ENCODE measurements at places on chromosomes 2 and 18.

DNA sequence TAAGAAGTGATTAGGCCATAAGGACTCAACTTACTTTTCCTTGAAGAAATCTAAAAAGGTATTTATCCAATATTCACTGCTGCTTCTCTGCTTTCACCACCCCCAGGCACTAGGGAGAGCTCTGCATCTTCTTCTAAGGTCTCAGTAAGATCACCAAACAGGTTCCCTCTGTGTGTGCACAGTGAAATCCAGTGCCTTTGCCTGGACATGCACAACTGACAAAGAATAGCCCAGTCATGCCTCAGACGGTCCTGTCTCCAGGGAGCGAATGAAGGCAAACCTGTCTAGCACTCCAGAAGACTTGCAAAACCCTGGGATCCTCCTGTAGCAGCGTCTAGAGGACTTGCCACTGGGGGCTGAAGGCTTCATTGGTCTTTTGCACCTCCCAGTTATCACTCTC is 344.5 kb upstream of the LRATD1 start:
- no peak overlapping the region for H3K27ac ChIP-seq
- H3K36me3 ChIP-seq = no peaks in the 10 kb centered on the region
- no peaks in the 10 kb centered on the region for H3K4me1 ChIP-seq
- DNase-seq = no peak
- H3K27me3 ChIP-seq = no peaks in the 10 kb centered on the region

DNA sequence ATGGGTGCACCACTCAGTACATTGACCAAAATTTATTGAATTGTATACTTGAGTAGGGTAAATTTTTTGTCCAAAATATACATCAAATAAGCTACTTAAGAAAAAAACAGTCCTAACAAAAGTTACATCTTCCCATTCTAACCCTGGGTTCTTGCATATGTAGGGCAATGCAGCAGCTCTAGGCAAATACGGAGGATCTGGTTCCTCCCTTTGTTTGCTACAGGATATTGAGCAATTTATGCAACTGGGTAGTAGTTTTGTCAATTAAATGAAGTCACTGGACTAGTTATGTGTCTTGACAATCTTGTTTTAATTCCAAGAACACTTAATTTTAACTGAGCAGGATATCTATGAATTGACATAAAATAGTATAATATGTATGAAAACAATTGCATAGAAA is 1507.2 kb upstream of the PIK3C3 start:
- no peaks in the 10 kb centered on the region for H3K27me3 ChIP-seq
- no peaks in the 10 kb centered on the region for H3K36me3 ChIP-seq
- no peaks in the 10 kb centered on the region for H3K4me1 ChIP-seq
- H3K27ac ChIP-seq = no peak overlapping the region

- H3K36me3 ChIP-seq = no peaks in the 10 kb centered on the region
- no peak overlapping the region for H3K4me3 ChIP-seq
- H3K27me3 ChIP-seq = no peaks in the 10 kb centered on the region
- DNase-seq = no peak
- no peaks in the 10 kb centered on the region for H3K4me1 ChIP-seq
Measured at GRCh38 chr18:52395146-52395852, 55.3 kb downstream of the DCC start.

GRCh38 chr2:187051350-187051749 is 202.4 kb upstream of the ZSWIM2 start:
- H3K27ac ChIP-seq = no peak overlapping the region
- DNase-seq = no peak
- no peaks in the 10 kb centered on the region for H3K36me3 ChIP-seq

DNA sequence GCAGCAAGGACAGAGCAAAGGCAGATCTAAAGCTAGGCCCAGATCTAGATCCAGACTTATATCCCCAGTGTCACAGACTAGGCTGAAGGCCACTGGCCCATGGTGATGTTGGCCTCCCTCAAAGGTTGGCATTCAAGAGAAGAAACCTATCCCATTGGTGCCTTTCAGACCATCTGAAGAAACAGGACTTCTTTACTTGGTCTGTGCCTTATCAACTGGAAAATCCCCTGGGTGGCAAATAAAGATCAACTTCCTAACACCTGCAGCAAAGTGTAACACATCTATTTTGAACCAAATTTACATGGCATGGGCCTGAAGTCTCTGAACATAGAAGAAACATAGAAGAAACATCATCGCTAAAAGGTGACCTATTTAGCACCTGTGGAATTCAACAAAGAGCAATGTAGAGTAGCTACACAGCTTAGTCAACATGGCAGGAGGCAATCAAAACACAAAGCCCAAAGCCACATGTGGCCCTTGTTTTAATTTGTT is 35.8 kb downstream of the METTL4 start:
- H3K27ac ChIP-seq = no peak overlapping the region
- H3K36me3 ChIP-seq = peaks cover 23% of the 10 kb centered on the region
- H3K4me1 ChIP-seq = no peaks in the 10 kb centered on the region
- H3K4me3 ChIP-seq = no peak overlapping the region

DNA sequence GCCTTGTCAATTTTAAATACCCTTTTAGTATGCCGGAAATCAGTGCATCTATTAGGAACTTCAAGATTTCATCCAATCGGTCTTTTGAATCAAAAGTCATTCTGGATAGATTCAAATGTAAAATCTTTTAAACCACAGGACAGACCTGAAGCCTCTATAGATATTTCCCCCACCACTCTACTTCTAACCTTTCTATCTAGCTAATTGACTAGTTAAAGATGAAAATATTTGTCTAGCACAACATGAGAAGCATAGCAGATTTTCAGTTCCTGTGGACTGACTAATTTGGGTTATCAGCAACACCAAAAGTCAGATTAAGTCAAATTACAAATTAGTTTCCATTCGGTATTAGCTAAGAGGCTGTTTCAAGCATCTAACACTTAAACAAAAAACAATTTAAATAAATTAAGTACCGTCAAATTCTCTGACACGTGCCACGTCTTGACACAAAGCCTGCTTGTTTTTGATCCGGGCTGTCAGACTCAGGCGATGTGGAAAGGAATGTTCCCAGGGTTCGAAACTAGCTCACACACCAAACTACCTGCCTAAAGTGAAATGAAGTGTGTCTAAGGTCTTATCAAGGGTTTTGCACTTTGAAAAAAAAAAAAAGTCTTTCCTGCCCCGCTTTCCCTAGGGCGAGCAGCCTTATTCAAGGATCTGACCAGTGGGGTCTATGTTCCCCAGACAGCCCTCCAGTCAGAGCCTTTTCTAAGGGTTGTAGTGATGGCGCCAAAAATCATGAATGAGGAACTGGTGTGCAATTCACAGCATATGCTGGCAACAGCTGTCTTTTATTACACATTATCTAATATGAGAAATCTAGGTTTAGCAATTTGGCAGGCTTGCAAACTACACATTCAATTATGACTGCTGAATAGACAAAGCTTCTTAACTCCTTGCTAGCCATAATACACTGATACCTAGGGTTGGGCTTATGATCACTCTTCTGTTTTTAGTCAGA is 4.7 kb downstream of the CYTIP start:
- H3K4me3 ChIP-seq = peak overlapping the region; percentile 98
- H3K27ac ChIP-seq = peak overlapping the region; percentile 99
- peaks cover 50% of the 10 kb centered on the region for H3K4me1 ChIP-seq
- no peaks in the 10 kb centered on the region for H3K27me3 ChIP-seq

- no peaks in the 10 kb centered on the region for H3K4me1 ChIP-seq
- no peaks in the 10 kb centered on the region for H3K36me3 ChIP-seq
- no peaks in the 10 kb centered on the region for H3K27me3 ChIP-seq
- DNase-seq = no peak
- no peak overlapping the region for H3K4me3 ChIP-seq
- H3K27ac ChIP-seq = no peak overlapping the region
Measured at GRCh38 chr2:223036790-223037444, 15.1 kb upstream of the KCNE4 start.

GRCh38 chr2:16322308-16323125 is 343.1 kb downstream of the CYRIA start:
- peaks cover 2% of the 10 kb centered on the region for H3K27me3 ChIP-seq
- no peaks in the 10 kb centered on the region for H3K4me1 ChIP-seq
- H3K27ac ChIP-seq = no peak overlapping the region
- no peak for DNase-seq
- H3K36me3 ChIP-seq = no peaks in the 10 kb centered on the region

GRCh38 chr18:52484977-52485376 is 145.0 kb downstream of the DCC start:
- no peaks in the 10 kb centered on the region for H3K4me1 ChIP-seq
- DNase-seq = no peak
- no peak overlapping the region for H3K27ac ChIP-seq
- H3K27me3 ChIP-seq = no peaks in the 10 kb centered on the region
- no peaks in the 10 kb centered on the region for H3K36me3 ChIP-seq
- H3K4me3 ChIP-seq = no peak overlapping the region

DNA sequence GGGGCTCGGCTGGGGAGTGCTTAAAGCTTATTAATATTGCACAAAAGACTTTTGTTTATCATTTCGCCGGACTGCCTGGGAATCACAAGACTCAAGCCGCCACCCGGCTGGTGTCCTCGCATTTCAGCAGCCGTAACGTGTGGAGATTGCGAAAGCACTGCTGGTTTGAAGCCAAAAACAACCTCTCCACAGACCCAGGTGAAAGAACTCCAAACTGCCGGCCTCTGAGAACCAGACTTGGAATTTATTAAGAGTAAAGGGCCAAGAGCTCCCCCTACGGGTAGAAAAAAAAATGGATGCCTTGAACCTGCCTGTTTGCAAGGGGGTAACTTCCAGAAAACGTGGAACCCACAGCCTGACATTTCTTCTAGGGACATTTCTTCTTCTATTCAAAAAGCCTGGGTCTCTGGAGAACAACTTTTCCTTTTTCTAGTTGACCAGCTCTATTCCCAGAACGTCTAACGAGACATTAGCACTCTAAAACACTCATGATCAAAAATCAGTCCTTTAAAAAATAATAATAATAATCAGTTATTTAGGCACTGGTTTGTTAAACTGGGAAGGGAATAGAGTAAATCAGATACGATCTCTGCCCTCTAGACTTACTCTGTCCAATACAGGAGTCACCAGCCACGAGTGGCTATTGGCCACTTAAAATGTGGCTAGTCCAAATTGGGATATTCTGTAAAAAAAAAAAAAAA is 216.3 kb downstream of the C1D start:
- DNase-seq = peak; percentile 2
- no peak overlapping the region for H3K27ac ChIP-seq
- H3K4me3 ChIP-seq = no peak overlapping the region
- H3K27me3 ChIP-seq = peaks cover 5% of the 10 kb centered on the region

- no peak for DNase-seq
- H3K27me3 ChIP-seq = no peaks in the 10 kb centered on the region
- no peak overlapping the region for H3K4me3 ChIP-seq
- peaks cover 50% of the 10 kb centered on the region for H3K4me1 ChIP-seq
- peaks cover 7% of the 10 kb centered on the region for H3K36me3 ChIP-seq
- H3K27ac ChIP-seq = peak overlapping the region; percentile 49
Measured at GRCh38 chr2:181104512-181105115, 124.2 kb downstream of the UBE2E3 start.

GRCh38 chr18:37568671-37569070 is 3.1 kb upstream of the CELF4 start:
- no peaks in the 10 kb centered on the region for H3K4me1 ChIP-seq
- no peak overlapping the region for H3K4me3 ChIP-seq
- no peak overlapping the region for H3K27ac ChIP-seq
- DNase-seq = no peak

GRCh38 chr2:102103992-102104871 is 38.3 kb upstream of the IL1R1 start:
- DNase-seq = peak; percentile 22
- H3K27me3 ChIP-seq = peaks cover 17% of the 10 kb centered on the region
- peak overlapping the region; percentile 72 for H3K4me3 ChIP-seq
- peaks cover 24% of the 10 kb centered on the region for H3K4me1 ChIP-seq

GRCh38 chr18:35968278-35968880 is 4.1 kb upstream of the RMP24 start:
- H3K27me3 ChIP-seq = no peaks in the 10 kb centered on the region
- peaks cover 6% of the 10 kb centered on the region for H3K36me3 ChIP-seq
- peaks cover 40% of the 10 kb centered on the region for H3K4me1 ChIP-seq
- no peak for DNase-seq

DNA sequence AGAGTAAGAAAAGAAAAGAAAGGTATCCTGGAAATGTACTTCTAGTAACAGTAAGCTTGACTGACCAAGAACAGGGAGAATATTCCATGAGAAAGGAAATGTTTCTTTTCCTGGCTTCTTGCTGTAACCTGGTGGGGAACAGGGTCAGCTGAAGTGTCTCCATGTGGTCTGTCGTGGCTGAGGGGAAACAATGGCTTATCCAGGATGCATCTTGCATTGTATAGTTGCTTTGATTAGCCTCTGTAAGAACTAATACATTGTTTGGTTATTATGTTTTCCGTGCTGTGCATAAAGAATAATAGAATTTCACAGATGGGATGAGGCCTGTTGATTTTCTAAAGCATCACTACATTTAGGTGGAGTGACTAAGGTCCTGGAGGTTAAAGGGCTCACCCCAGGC is 4.9 kb downstream of the CREG2 start:
- DNase-seq = no peak
- H3K27me3 ChIP-seq = peaks cover 53% of the 10 kb centered on the region
- no peaks in the 10 kb centered on the region for H3K36me3 ChIP-seq
- no peak overlapping the region for H3K4me3 ChIP-seq
- H3K27ac ChIP-seq = no peak overlapping the region
- H3K4me1 ChIP-seq = peaks cover 7% of the 10 kb centered on the region

DNA sequence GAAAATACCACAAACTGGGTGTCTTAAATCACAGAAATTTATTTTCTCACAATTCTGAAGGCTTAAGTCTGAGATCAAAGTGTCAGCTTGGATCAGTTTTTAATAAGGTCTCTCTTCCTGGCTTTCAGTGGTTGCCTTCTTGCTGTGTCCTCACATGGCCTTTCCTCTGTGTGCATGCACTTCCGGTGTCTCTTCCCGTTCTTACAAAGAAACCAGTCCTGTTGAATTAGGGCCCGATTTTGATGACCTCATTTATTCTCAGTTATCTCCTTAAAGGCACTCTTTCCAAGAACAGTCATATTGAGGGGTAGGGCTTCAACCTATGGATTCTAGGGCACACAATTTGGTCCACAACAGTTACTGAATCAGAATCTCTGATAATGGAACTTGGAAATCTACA is 5.4 kb upstream of the XIRP2 start:
- no peaks in the 10 kb centered on the region for H3K27me3 ChIP-seq
- H3K27ac ChIP-seq = no peak overlapping the region
- DNase-seq = no peak
- no peaks in the 10 kb centered on the region for H3K36me3 ChIP-seq
- H3K4me3 ChIP-seq = no peak overlapping the region

- peak overlapping the region; percentile 86 for H3K27ac ChIP-seq
- peak; percentile 62 for DNase-seq
- H3K27me3 ChIP-seq = no peaks in the 10 kb centered on the region
- H3K36me3 ChIP-seq = peaks cover 52% of the 10 kb centered on the region
Measured at GRCh38 chr2:157404363-157404762, 39.5 kb downstream of the CYTIP start.

DNA sequence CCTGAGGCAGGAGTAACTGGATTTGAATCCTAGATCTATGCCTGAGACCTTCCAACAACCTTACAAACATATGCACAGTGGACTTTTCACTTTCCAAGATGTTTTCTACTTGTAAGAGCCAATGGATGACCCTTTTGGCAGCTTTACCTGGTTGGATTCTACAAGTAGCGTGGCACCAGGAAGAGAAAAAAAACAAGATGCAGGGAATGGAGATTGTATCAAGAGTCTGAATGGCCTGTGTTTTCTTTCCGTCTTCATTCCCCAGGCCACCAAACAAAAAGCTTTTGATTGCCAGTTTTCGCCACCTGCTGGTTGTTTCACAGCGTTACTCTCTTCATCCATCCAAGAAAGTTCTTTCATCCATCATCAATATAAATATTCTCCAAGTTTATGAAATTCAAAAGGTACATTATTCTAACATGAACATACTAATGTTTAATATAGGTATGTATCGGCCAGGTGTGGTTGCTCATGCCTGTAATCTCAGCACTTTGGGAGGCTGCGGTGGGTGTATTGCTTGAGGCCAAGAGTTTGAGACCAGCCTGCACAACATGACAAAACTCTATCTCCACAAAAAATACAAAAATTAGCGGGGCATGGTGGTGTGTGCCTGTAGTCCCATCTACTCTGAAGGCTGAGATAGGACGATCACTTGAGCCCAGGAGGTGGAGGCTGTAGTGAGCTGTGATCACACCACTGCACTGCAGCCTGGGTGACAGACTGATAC is 3.5 kb upstream of the BCL2 start:
- H3K27me3 ChIP-seq = no peaks in the 10 kb centered on the region
- H3K4me3 ChIP-seq = no peak overlapping the region
